Caco-2 (cell line): ENCODE measurements at places on chromosomes 7 and 10. TPM values are rescaled to one million over a fixed set of nuclear protein-coding genes. Genes with fewer than 3 reads are reported as not detected.

DNA sequence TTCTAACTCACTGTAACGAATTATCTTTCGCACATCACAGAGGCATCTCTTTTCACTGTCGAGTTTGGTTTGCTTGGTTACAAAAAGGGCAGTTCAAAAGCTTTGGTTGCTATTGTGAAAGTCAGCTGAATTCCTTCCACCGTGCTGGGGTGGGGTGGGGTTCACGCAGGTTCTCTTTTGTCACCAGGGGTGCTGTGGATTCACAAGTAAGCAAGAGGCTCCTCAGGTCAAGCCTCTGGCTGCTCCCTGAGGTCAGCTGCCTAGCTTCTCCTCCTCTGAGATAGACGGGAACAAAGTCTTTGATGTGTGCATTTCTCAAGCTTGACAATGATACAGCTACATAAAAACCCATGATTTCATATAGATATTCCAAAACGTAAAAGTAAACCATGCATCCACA lies 47.7 kb downstream of the EGFR start:
- peak; percentile 76 for DNase-seq
- H3K4me3 ChIP-seq: no peak overlapping the region
- peak overlapping the region; percentile 95 for H3K27ac ChIP-seq
- no peaks in the 10 kb centered on the region for H3K36me3 ChIP-seq

DNA sequence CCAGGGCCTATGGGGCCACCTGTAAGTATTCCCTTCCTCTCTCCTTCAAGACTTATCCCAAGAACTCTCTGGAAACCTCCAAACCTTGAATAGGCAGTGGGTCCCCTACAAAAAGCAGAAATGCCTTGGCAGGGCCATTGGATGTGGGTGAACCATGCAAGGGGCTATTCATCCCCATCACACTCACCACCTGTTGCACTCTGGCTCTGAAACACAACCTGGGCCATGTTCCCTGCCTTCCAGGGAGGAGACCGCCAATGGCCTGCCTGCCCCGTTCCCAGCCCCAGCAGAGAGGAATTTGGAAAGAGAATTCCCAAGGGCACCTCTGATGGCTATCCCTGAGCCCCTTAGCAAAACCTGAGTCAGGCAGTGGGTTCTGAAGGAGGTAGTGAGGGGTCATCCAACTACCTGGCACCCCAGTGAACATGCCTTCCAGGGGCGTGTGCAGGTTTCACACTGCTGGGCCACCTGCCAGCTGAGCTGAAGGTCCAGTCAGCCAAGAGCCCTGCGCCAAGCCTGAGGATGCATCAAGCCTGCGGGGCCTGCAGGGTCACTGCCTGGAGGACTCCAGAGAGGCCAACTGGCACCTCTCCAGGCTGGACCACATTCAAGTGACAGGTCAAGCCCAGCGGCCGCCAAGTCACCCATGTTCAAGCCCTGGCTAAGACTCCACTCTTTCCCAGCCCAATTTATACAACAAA lies 101.3 kb downstream of the COL13A1 start:
- no peak overlapping the region for H3K27ac ChIP-seq
- no peak for DNase-seq
- no peaks in the 10 kb centered on the region for H3K27me3 ChIP-seq
- peaks cover 36% of the 10 kb centered on the region for H3K4me1 ChIP-seq
- H3K4me3 ChIP-seq: no peak overlapping the region
- no peaks in the 10 kb centered on the region for H3K36me3 ChIP-seq

DNA sequence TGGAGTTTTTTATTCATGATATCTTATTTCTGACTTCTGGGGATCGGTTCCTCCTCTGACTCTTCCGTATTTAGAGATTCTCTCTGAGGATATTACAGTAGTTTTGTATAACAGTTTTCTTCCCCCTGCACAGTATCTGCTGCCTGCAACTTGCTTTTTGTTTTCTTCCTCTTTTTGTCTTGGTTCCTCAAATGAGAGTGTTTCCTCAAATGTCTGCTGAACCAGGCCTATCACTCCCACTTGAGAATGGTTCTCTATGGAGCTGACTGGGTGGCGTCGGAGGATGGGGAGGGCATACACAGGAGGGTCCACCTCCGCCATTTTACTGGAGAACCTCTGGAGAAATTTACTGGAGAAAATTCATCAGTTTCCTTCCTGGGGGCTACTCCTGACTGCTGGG lies 27.7 kb downstream of the ARHGAP22 start:
- no peak overlapping the region for H3K27ac ChIP-seq
- no peaks in the 10 kb centered on the region for H3K4me1 ChIP-seq
- no peak overlapping the region for H3K4me3 ChIP-seq
- H3K36me3 ChIP-seq: no peaks in the 10 kb centered on the region
- no peak for DNase-seq
- no peaks in the 10 kb centered on the region for H3K27me3 ChIP-seq

DNA sequence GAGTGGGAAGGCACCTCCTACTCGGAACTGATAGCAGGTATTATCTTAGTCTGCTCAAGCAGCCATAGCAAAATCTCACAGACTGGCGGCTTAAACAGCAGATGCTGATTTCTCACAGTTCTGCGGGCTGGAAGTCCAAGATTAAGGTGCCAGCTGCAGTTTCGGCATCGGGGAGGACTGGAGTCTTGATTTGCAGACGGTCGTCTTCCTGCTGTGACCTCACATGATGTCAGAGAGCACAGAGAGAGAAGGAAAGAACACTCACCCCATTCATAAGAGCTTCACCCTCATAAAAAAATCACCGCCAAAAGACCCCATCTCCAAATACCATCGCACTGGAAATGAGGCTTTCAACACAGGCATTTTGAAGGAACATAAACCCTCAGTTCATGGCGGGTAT lies 216.5 kb upstream of the PITRM1 start:
- DNase-seq: no peak
- no peaks in the 10 kb centered on the region for H3K4me1 ChIP-seq
- no peaks in the 10 kb centered on the region for H3K27me3 ChIP-seq
- no peak overlapping the region for H3K4me3 ChIP-seq
- no peak overlapping the region for H3K27ac ChIP-seq

DNA sequence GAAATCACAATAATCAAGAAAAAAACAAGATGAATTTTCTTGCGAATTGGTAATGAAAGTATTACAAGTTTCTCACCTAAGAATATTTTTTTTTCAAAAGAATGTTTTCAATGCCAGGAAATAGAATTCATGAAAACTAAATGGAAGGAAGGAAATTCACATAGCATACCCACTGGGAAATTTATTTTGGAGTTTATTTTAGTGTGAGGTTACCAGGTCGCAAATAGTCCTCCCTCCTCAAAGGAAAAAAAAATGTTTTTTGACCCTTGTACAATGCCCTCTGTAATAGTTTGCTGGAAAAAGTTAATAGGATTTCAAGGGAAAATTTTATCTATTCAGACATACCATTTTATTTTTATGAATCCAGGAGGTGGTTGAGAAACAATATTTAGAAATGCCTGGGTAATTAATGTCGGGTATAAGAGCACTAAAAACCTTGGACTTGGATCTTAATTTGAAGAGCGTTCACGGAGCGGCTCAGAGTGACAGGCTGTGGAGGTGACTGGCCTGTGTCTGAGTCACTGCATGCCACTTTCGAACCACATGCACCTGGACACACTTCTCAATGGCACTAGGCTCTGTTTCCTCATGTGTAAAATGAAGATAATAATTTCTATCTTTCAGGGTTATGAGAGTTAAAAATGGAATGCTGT lies 28.2 kb downstream of the CUBN start:
- 0 out of 2 replicates have a peak, but pooled peaks cover 7% of the 10 kb centered on the region for H3K4me1 ChIP-seq
- H3K4me3 ChIP-seq: no peak overlapping the region
- no peaks in the 10 kb centered on the region for H3K27me3 ChIP-seq
- no peak for DNase-seq
- H3K36me3 ChIP-seq: no peaks in the 10 kb centered on the region
- H3K27ac ChIP-seq: no peak overlapping the region

DNA sequence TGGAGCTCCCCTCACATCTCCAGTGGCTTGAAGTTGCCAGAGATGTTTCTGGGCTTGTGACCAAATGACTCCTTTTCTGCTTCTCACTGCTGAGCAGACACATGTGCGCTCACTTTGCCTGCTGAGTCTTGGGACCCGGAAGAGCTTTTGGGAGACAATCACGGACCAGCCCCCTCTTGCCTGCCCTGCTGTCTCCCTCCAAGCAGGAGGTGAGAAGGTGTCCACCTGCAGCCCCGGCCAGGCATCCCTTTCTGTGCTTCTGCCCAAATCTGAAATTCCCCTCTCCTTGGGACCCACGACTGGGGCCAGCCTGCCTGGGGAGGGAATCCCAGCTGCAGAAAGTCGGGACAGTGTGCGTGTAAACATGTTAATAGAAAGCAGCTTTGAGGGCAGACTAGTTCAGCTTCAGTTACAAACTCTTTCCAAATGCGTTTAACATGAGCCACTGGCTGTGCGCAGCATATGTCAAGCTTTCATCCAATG lies 31.7 kb downstream of the HTRA1 start:
- no peak overlapping the region for H3K4me3 ChIP-seq
- H3K4me1 ChIP-seq: no peaks in the 10 kb centered on the region

GRCh38 chr10:17418249-17418648 lies 36.1 kb downstream of the ST8SIA6 start:
- H3K4me1 ChIP-seq: no peaks in the 10 kb centered on the region
- no peak for DNase-seq
- H3K27ac ChIP-seq: no peak overlapping the region
- H3K27me3 ChIP-seq: no peaks in the 10 kb centered on the region
- H3K36me3 ChIP-seq: no peaks in the 10 kb centered on the region
- no peak overlapping the region for H3K4me3 ChIP-seq

DNA sequence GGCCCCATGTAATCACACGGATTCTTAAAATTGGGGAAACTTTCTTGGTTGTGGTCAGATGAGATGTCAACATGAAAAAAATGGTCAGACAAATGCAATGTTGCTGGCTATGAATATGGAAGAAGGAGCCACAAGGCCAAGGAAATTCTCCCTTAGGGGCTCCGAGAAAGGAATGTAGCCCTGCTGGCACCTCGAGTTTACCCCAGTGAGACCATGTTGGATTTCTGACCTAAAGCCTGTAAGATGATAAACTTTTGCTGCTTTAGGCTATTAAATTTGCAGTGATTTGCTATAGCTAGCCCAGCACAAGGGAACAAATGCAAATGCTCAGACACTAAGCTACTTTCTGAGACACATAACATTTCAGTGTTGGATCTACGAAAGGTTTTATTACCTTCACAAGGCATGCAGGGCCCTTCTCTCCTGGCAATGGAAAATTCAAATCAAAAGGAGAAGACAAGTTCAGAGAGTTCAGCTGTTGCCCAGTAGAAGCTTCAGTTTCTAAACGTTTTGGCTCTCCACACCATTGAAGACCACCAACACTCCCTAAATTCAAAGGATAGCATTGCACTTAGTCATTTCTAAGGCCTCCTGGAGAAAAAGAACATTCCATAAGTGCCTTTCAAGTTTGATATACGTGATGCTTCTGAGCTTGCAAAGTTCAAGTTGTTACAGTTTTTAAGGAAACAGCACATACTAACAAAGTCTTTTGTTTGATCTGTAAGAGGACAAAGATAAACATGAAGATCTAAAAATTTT lies 23.4 kb downstream of the MCMBP start:
- peak overlapping the region; percentile 63 for H3K27ac ChIP-seq
- H3K4me1 ChIP-seq: peaks cover 22% of the 10 kb centered on the region
- peaks cover 3% of the 10 kb centered on the region for H3K36me3 ChIP-seq

GRCh38 chr10:14838582-14839304 lies 637 bp downstream of the HSPA14 start:
- peak overlapping the region; percentile 91 for H3K27ac ChIP-seq
- peak; percentile 68 for DNase-seq
- no peaks in the 10 kb centered on the region for H3K27me3 ChIP-seq
- no peaks in the 10 kb centered on the region; the same call in 1 of the 2 replicates for H3K4me1 ChIP-seq
- H3K4me3 ChIP-seq: peak overlapping the region; percentile 91

- peak overlapping the region; percentile 97 for H3K27ac ChIP-seq
- peak; percentile 59 for DNase-seq
- peaks cover 42% of the 10 kb centered on the region for H3K4me1 ChIP-seq
- H3K4me3 ChIP-seq: no peak overlapping the region
- no peaks in the 10 kb centered on the region for H3K27me3 ChIP-seq
These were observed 23.7 kb upstream of the ITGB1 start for GRCh38 chr10:32981760-32982159.

DNA sequence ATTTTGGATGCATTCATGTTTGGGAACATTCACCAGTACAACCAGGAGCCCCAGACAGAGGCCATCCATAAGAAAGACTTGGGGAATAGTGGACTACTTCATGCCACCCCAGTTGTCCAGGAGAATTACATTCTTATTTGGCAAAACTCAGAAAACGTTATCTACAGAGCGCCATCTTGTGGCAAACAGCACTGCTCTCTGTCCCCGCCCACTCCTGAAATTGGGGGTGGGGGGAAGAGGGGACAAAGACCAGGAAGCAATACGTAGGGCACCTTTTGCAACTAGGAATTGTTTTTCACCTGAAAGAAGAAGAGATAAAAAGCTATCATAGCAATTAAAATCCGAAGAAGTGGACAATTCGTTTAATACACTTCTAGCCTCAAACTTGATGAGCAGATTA lies 134.6 kb upstream of the MGMT start:
- H3K27ac ChIP-seq: no peak overlapping the region
- no peaks in the 10 kb centered on the region for H3K36me3 ChIP-seq
- no peaks in the 10 kb centered on the region for H3K27me3 ChIP-seq
- no peak overlapping the region for H3K4me3 ChIP-seq
- DNase-seq: peak; percentile 29

GRCh38 chr10:128892005-128892404 lies 575.0 kb upstream of the MGMT start:
- H3K27ac ChIP-seq: no peak overlapping the region
- H3K4me3 ChIP-seq: no peak overlapping the region
- H3K27me3 ChIP-seq: no peaks in the 10 kb centered on the region
- no peak for DNase-seq

DNA sequence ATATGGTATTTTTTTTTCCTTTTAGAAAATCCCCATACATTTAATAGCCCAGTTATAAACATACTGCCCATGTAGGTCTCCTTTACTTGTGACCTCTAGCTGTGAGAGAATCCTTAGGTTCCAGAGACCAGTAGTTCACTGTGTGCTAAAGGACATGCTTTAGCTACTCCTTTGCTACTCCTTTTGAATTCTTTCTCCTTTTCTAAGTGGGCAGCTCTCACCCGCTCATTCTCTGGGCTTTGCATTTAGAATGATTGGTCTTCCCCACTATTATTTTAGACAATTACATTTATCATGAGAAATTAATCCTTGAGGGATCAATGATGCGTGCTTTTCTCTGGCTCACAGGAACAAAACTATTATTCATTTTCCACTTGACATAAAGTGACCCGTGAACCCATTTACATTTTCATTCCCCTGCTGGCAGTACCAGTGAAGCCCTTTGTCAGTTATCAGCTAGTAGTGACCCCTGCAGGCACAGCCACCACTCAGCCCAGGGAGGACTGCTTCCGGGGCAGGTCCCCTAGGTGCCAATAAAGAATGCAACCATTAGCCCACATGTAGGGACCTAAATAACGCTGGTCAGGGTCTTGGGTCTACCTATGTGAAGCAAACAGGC lies 844.3 kb downstream of the CNTNAP2 start:
- no peaks in the 10 kb centered on the region for H3K27me3 ChIP-seq
- no peaks in the 10 kb centered on the region for H3K4me1 ChIP-seq
- no peak overlapping the region for H3K4me3 ChIP-seq
- no peak for DNase-seq
- H3K27ac ChIP-seq: no peak overlapping the region

GRCh38 chr7:32658034-32658433 lies 162.7 kb downstream of the AVL9 start:
- no peaks in the 10 kb centered on the region for H3K27me3 ChIP-seq
- no peaks in the 10 kb centered on the region for H3K4me1 ChIP-seq
- no peak overlapping the region for H3K27ac ChIP-seq
- H3K36me3 ChIP-seq: no peaks in the 10 kb centered on the region
- no peak for DNase-seq

Gene MUC12
- total RNA-seq: 0.16 and 0.49 TPM in 2 replicates

Gene HPS6
- total RNA-seq: 18.1 and 19.5 TPM in 2 replicates

Gene ATXN7L1
- 14.1 and 18.2 TPM in 2 replicates for total RNA-seq

Gene SYNPO2L
- 0.12 and 0.16 TPM in 2 replicates for total RNA-seq
